ENCODE measurements at places on chromosomes 7 and 10.

- no peak for DNase-seq
Measured at GRCh38 chr7:32937344-32938174, 19.7 kb upstream of the FKBP9 start.

GRCh38 chr10:35274498-35275060 is 61.7 kb upstream of the CCNY start:
- no peak for DNase-seq

DNA sequence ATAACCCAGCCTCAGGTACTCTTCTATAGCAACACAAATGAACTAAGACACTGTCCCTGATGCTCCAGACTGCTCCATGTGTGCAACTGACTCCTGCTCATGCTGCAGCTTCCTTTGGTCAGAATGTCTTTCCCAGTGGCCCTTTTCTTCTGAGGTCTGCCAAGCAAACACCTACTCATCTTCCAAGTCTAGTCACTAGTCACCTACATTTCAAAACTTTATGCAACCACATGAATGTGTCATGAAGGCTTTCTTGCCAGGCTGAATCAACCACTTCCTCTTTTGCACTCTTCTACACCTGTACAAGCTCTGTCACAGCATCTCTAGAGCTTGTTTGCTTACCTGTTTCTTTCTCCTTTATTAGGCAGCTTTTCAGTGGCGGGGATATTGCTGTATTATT is 75.8 kb downstream of the LSMEM1 start:
- DNase-seq, result no peak

- no peak for DNase-seq
Measured at GRCh38 chr10:59037018-59037389, 139.4 kb upstream of the PHYHIPL start.

DNA sequence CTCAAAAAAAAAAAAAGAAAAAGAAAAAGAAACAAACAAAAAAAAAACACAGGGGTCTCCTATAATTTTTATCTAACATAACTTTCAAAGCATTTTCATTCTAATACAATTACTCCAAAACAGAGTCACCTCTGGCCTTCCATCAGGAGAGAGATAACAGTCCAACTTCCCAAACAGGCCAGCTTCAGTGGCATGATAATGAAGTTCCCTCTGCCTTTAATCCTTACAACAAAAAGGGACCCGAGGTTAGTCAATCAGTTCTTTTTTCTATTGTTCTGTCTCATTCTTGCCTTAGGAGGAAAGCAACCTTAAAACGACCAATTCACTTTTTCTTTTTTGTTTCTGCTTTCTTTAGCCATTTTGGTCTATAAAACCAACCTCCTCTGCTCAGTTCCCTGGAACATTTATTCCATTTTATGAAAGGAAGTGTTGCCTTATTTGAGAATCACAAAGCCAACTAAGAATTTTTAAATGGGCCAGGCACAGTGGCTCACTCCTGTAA is 16.5 kb upstream of the FXYD4 start:
- DNase-seq, result no peak

- DNase-seq, result no peak
Measured at GRCh38 chr7:8357536-8357935, 75.9 kb upstream of the NXPH1 start.

GRCh38 chr7:44149571-44150465 is 8.7 kb upstream of the MYL7 start:
- DNase-seq, result no peak

GRCh38 chr7:140667476-140667875 is 5.3 kb upstream of the ADCK2 start:
- no peak for DNase-seq

GRCh38 chr10:100890673-100891317 is 22.0 kb upstream of the SLF2 start:
- no peak for DNase-seq
